ENCODE measurements at places on chromosomes 6 and 20.

- DNase-seq, result no peak
These were observed 20.8 kb downstream of the PABPC1L start for GRCh38 chr20:44930517-44931168.

DNA sequence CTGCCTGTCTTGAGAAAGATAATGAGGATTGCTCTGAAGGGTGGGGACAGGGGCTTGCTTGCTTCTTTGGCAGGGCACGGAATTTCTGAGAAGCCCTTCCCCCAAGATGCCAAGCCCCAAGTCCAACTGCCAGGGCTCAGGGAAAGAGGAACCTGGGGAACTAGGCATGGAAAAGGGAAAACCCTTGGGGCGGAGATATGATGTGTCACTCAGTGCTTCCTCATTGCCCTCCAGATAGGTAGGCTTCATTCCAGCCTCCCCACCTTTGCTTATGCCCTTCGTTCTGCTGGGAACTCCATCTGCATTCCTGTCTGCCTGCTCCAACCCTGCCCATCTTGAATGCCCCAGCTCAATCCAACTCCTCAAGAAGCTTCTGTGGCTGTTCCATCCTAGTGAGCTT is 61.2 kb downstream of the VEGFA start:
- DNase-seq, result no peak

GRCh38 chr6:144036064-144036834 is 28.2 kb upstream of the PLAGL1 start:
- DNase-seq, result peak; percentile 30

DNA sequence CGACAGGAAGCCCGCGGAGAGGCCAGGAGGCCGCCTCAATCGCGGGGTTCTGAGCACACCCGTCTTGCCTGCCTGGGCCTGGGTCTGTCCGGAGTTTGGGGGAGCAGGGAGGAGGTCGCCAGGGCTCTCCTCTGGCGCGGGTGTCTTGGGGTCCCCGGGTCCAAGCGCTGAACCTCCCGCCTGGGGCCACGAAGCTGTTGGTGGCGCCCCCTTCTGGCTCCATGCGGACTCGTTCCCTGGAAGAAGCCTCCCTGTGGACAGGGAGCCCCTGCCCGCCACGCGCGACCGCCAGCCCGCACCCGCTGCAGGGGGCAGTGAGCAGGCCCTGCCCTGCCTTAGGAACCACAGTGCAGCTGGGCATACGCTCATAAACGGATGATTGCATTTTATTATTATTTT is 44.7 kb downstream of the MCUR1 start:
- no peak for DNase-seq

DNA sequence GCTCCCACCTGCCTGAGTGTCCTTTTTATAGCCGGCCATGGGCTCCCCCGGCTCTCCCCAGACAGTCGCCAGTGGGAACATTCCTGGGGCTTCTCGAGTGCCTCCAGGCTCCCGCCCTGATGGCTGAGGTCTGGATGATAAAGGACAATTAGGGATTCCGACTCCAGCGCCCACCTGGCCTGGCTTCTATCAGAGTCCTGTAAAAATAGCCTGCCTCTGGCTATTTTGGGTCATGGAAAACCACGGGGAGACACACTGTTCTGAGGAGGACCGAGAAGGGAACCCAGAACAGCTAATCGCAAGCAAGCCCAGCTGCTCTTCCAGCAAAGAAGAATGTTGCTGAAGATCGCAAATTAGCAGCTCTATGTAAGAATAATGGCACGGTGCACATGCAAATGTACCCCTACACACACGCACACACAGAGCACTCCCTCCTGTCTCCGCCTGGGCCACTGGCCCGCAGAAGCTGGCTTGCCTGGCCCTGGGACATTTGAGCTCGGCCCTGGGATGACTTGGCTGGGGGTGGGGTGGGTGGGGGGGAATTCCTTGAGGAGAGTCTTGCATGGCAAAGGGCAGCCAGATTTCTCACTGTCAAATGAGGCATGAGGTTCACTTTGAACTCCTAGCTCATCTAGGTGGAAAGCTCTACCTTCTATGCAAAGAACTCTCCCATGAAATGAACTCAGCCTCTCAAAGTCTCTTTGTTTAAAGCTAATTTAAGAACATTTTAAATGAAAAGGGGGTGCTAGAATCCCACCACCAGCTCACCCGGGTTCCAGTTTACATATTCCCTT is 55.3 kb downstream of the CTCFL start:
- no peak for DNase-seq
